ENCODE measurements at places on chromosomes 2 and 18.

GRCh38 chr2:134275058-134275862 is 21.4 kb downstream of the MGAT5 start:
- peaks cover 4% of the 10 kb centered on the region for H3K36me3 ChIP-seq
- no peak overlapping the region for H3K27ac ChIP-seq
- H3K4me1 ChIP-seq: no peaks in the 10 kb centered on the region
- H3K27me3 ChIP-seq: no peaks in the 10 kb centered on the region
- no peak overlapping the region for H3K4me3 ChIP-seq

DNA sequence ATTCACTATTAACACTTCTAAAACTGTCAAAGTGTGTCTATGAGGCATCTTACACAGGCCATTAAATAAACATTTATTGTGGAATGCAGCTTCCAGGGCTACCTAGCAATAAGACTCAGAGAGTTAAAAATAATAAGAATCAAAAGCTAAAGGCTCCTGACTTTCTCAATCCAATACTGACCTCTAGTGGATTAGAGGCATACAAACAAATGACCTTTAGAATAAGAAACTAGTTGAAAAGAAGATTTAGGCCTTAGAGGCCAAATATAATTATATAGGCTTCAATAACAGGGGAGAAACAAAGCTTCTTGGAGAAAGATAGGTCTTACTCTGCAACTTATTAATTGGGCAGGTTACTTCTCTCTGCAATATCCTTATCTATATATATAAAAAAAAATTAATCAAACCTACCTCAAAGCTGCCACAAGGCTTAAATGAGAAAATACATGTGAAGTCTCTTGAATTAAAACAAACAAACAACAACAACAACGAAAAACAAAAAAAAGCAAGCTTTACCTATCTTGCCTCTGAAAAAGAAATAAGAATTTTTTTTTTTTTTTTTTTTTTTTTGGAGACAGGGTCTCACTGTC is 246.1 kb downstream of the EXOC6B start:
- H3K4me1 ChIP-seq: no peaks in the 10 kb centered on the region
- no peak for DNase-seq
- H3K27ac ChIP-seq: no peak overlapping the region
- no peaks in the 10 kb centered on the region for H3K36me3 ChIP-seq
- H3K27me3 ChIP-seq: no peaks in the 10 kb centered on the region
- H3K4me3 ChIP-seq: no peak overlapping the region

DNA sequence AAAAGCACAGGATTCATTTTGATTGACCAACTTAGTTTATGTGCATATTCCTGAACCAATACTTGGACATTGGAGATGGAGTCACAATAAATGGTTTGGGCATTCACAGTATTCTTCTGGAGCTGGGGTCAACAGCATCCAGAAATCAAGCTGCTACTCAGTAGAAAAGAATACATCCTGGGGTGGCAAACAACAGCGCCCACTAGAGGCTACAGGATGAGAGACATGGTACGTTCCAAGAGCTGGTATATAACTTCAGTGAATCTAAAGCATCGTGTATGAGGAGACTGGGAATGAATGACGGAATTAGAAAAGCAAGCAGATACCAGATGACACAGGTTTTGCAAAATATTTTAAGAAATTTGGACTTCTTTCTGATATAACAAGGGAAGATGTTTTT is 142.9 kb upstream of the FIGN start:
- H3K4me1 ChIP-seq: no peaks in the 10 kb centered on the region
- no peak overlapping the region for H3K27ac ChIP-seq
- H3K27me3 ChIP-seq: no peaks in the 10 kb centered on the region

- H3K36me3 ChIP-seq: no peaks in the 10 kb centered on the region
- H3K4me1 ChIP-seq: peaks cover 5% of the 10 kb centered on the region
- H3K27me3 ChIP-seq: no peaks in the 10 kb centered on the region
These were observed 24.9 kb downstream of the MTCL1 start for GRCh38 chr18:8730080-8730827.

GRCh38 chr2:10885094-10885860 is 26.5 kb upstream of the KCNF1 start:
- H3K27ac ChIP-seq: no peak overlapping the region
- no peaks in the 10 kb centered on the region for H3K27me3 ChIP-seq
- no peaks in the 10 kb centered on the region for H3K4me1 ChIP-seq
- no peak for DNase-seq
- H3K36me3 ChIP-seq: no peaks in the 10 kb centered on the region

DNA sequence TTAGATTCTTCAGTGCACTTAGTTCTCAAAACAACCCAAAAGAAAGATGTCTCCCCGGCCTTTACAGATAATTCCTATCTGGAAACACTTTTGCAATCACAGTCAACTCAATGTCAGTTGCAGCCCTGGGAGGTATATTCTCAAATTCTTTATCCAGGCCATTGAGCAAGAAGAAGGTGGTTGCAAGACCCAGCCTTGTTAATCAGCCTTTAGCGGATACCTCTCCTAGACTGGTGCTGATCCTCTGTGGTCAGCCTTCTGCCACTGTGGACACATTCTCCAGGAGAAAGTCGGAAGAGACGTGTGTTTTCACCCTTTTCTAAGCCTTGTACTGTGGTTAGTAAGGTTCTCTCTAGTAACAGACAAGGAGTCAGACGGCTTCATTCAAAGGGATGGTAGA is 7.8 kb upstream of the FZD7 start:
- H3K27me3 ChIP-seq: no peaks in the 10 kb centered on the region
- no peak for DNase-seq
- H3K4me3 ChIP-seq: no peak overlapping the region
- H3K4me1 ChIP-seq: no peaks in the 10 kb centered on the region
- no peaks in the 10 kb centered on the region for H3K36me3 ChIP-seq

DNA sequence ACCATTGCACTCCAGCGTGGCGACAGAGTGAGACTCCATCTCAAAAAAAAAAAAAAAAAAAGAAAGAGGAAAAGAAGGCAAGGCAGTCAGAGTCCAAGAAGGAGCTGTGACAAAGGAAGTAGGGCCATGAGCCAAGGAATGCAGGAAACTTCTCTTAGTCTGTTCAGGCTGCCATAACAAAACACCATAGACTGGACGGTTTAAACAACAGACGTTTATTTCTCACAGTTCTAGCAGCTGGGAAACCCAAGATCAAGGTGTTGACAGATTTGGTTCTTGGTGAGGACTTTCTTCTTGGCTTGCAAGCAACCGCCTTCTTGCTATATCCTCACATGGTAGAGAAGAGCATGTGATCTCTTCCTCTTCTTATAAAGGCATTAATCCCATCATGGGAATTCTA is 13.1 kb upstream of the SUMO1 start:
- H3K4me3 ChIP-seq: no peak overlapping the region
- H3K27ac ChIP-seq: no peak overlapping the region
- H3K4me1 ChIP-seq: no peaks in the 10 kb centered on the region
- H3K27me3 ChIP-seq: no peaks in the 10 kb centered on the region

DNA sequence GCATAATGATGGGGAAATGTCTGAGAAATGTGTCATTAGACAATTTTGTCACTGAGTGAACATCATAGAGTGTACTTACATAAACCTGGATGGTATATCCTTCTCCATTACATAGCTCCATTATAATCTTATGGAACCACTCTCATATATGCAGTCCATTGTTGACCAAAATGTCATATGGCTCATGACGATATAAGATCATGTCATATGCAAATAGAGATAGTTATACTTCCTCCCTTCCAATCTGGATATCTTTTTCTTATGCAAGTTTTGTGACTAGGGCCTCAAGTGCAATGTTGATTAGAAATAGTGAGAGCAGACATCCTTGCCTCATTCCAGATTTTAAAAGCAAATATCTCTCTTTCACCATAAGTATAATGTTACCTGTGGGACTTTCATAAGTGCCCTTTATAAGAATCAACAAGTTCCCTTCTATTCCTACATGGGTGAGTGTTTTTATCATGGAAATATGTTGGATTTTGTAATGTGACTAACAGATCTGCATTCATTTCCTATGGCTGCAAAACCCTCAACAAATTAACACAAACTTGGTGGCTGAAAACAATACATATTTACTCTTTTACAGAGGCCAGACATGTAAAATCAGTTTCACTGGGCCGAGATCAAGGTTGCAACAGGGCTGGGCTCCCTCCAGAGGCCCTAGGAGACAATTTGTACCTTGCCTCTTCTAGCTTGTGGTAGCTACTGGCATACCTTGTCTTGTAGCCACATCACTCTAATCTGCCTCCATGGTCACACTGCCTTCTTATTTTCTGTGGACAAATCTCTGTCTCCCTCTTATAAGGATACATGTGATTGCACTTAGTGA is 21.6 kb upstream of the SULT1C4 start:
- H3K4me1 ChIP-seq: no peaks in the 10 kb centered on the region
- H3K36me3 ChIP-seq: no peaks in the 10 kb centered on the region
- DNase-seq: no peak

DNA sequence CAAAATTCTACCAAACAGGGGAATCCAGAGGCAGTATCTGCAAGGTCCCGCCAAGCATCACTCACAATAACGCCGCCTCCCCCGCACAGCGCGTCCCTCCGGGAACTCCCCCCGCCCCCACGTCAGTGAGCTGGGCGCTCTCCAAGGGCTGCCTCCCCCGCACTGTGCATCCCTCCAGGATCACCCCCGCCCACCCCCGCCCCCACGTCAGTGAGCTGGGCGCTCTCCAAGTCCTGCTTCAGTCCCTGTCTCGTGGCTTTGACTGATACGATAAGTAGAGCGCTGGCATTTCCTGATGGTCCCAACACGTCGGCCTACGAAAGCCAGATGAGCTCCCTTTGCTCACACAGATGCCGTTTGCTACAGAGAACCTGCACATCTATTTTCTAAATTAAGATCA is 130.7 kb upstream of the TPO start:
- H3K4me3 ChIP-seq: no peak overlapping the region
- DNase-seq: no peak
- H3K27ac ChIP-seq: no peak overlapping the region
- H3K27me3 ChIP-seq: no peaks in the 10 kb centered on the region

DNA sequence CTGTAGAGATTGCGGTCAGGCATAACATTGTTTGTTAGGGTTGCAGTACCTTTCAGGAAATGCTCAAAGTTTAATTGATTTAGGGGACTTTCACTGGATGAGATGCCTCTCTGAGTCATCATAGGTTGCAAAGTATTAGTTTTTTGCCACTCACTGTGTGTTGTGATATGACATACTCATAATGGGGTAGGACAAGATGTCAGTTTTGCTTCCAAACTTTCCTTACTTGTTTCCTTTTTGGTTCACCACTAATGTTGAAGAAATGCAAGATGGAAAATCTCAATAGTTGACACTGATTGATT is 35.0 kb upstream of the PTH2R start:
- DNase-seq: no peak
- no peaks in the 10 kb centered on the region for H3K36me3 ChIP-seq
- H3K4me3 ChIP-seq: no peak overlapping the region
- H3K4me1 ChIP-seq: no peaks in the 10 kb centered on the region
- no peak overlapping the region for H3K27ac ChIP-seq

DNA sequence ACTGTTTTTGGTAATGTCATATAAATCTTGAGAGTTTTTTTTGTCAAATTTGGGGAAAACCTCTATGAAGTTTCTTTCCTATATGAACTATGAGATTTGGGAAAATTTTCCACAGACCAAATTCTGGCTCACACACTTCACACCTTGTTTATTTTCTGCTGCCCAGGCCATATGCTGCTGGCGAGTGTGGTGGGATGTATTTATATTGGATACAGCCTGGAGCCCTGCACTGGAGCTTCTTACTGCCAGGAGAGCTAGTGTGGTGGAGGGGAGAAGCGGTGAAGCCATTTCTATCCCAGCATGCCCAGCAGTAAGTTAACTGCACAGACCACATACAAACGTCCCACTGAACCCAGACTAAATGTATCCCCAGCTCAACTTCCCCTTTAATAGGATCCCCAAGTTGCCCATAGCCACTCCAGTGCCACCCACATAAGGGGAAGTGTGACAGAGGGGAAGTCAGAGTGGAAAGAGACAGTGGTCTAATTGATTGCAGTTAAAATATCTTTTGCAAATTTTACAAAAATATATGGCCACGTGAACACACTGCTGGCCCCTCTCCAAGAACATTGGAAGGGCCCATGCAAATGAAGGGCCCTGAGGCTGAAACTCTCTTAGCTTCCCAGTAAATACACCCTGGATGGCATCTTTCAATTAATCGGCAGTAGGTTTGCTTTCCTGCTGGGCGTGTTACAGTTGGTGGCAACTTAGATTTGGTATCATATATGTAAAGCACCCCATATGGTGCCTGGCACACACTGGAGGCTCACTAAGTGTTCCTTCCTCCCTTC is 146.6 kb upstream of the ITGA6 start:
- H3K27ac ChIP-seq: no peak overlapping the region
- H3K4me3 ChIP-seq: no peak overlapping the region
- H3K4me1 ChIP-seq: peaks cover 18% of the 10 kb centered on the region
- H3K36me3 ChIP-seq: no peaks in the 10 kb centered on the region

DNA sequence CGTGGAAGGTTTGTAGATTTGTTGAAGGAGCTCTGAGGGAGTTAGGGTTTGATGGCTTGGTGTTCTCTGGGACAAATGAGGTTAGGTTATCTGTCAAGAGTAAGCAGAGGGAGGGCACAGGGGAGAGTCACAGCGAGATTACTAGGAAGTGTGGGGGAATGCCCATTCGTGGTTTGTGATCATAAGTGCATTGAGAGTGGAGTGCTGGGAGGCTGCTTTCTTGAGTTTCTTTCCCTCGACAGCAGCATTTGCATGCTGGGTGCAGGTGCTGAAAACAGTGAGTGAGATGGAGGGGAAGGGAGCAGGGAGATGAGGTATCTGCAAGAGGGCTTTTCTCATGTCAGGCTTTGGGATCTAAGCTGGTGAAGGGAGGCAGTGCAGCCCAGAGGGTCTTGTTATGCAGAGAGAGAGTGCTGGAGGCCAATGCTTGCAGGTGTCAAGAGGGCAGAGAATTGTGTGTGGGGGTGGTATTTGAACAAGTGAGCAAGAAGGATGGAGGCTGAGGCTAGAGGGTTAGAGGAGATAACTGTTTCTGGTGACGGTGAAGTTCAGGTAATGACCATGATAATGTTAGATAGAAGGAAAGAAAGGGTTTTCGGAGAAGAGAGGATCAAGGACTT is 8.8 kb downstream of the RALB start:
- H3K4me3 ChIP-seq: no peak overlapping the region
- H3K36me3 ChIP-seq: no peaks in the 10 kb centered on the region
- no peak overlapping the region for H3K27ac ChIP-seq

DNA sequence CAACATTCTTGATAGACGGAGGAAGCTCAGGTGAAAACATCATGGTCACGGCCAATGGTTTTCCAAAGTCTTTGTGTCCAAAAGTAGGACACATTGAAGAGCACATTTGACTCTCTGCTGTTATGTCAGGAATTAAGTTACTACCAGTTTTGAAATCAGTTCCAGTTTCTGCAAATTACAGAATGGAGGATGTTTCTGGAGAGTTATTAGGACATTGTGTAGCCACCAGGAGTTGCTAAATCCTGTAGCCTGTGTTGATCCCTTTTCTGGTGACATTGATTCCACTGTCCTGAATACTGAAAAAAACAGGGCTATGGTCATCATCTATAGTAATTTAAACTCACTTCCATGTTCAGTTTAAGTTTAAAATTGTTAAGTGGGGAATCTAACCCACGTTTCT is 15.3 kb downstream of the UPP2 start:
- no peaks in the 10 kb centered on the region for H3K36me3 ChIP-seq
- no peaks in the 10 kb centered on the region for H3K27me3 ChIP-seq
- H3K4me1 ChIP-seq: no peaks in the 10 kb centered on the region
- H3K4me3 ChIP-seq: no peak overlapping the region
- H3K27ac ChIP-seq: no peak overlapping the region
